Smooth muscle cell of bladder (primary cell): ENCODE measurements at places on chromosomes 2 and 18. TPM values are rescaled to one million over a fixed set of nuclear protein-coding genes. Genes with fewer than 3 reads are reported as not detected.

OBSL1 gene
- total RNA-seq, result 37.8 and 56.8 TPM in 2 replicates

FAM124B gene
- total RNA-seq, result under 0.01 and 0.14 TPM in 2 replicates

ITGB6 gene
- not detected in 2 replicates for total RNA-seq

LIPG gene
- total RNA-seq, result 12.4 and 19.8 TPM in 2 replicates

RIT2 gene
- total RNA-seq, result not detected in 2 replicates

CENPA gene
- total RNA-seq, result 1.00 and 1.5 TPM in 2 replicates

ZBTB7C gene
- under 0.01 TPM in 2 replicates for total RNA-seq

SULT1C2 gene
- under 0.01 and 0.83 TPM in 2 replicates for total RNA-seq

CCDC85A gene
- under 0.01 and 0.09 TPM in 2 replicates for total RNA-seq

IL1RL1 gene
- total RNA-seq, result 0.14 and 0.18 TPM in 2 replicates

PROM2 gene
- 0.14 and 0.28 TPM in 2 replicates for total RNA-seq

GALR1 gene
- total RNA-seq, result not detected in 2 replicates

MC4R gene
- total RNA-seq, result not detected in 2 replicates

IER3IP1 gene
- total RNA-seq, result 34.1 and 39.0 TPM in 2 replicates
